ENCODE measurements at places on chromosomes 3 and 15.

DNA sequence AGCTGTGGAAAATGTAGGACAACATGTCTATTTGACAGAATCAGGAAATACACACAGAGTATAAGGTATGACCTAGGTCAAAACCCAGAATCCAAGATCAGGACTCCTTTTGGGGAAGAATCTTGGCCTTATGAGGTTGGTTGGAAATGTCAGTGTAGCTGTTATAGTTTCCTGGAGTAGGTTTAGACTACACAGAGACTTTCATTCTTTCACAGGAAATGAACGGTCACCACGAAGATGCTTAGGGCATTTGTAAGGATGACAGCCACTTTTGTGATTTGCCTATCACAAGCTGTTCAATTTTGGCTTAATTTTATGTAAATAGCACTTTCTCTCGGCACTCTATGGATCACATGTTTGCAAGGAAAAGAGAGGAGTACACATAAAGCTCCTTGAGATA lies 18.6 kb upstream of the ZBTB20 start:
- no peak for DNase-seq

DNA sequence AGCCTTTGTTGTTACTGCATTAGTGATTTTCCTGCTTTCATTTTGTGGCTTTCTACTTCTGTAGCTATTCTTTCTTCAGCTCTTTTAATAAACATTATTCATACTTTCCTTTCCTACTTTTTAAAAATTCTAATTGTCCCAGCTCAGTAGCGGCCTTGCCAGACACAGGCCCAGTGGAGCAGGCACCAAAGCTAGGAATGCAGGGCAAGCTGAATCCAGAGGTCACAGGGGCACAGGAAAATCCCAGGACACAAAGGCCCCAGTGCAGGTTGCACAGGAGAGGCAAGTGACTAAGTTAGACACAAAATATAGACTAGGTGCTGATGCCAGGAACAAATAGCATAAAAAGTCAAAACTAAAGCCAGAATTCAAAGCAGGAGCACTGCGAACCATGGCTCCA lies 49.0 kb upstream of the CCDC80 start:
- DNase-seq, result no peak

DNA sequence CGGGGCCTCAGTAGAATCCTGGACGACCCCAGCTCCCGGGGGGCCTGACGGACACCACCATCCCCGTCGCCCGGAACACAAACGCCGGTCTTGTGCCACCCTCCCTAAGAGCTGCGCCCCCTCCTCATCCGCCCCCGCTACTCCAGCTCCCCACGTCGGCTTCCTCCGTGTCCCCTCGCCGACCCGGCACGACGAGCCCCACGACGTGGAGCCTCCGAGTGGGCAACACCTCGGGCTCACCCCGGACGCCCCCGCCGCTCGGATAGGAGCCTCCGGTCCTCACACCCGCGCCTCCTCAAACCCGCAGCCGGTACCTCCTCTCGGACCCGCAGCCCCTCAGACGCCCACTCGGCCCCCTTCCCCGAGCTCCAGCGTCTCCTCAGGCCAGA lies 525 bp downstream of the NPTN start:
- DNase-seq, result no peak

- peak; percentile 51 for DNase-seq
These were observed 222.4 kb downstream of the CACNA2D3 start for GRCh38 chr3:54344601-54345231.

DNA sequence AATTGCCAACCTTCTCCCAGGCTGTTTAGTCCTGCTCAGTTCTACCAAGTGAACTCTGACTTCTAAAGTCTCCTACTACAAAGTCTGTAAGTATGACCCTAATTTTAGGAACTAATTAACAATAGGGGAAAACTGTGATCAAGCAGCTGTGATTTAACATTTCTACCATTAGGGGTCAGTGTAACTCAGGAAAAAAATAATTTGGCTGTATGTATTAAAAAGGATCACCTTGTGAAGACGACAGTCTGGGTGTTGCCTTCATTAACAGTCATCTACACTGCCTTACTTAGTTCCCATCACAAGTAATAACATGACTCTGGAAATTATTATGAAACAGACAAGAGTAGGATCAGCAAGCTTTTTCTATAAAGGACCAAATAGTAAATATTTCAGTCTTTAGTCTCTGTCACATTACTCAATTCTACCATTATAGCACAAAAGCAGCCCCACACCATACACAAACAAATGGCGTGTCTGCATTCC lies 4.2 kb upstream of the NPHP3 start:
- no peak for DNase-seq

DNA sequence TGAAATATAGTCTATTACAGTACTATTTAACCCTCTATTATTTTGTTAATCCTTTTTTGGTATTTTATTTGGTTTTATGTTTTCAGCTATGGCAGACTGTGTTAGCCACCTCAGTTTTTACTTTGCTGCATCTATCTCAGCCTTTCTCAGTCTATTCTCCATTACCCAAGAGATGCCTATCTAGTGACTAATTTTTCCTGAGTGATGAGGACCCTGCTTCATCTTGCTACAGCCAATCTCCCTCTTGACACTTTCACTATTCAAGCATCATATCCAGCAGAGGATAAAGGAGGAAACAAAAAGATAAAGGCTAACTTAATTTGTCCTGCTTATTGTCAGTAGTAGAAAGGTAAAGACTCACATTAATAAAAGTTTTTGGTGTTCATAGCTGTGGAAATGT lies 141.8 kb upstream of the NECTIN3 start:
- no peak for DNase-seq

- no peak for DNase-seq
These were observed 707.0 kb upstream of the GOLIM4 start for GRCh38 chr3:168802766-168803165.

DNA sequence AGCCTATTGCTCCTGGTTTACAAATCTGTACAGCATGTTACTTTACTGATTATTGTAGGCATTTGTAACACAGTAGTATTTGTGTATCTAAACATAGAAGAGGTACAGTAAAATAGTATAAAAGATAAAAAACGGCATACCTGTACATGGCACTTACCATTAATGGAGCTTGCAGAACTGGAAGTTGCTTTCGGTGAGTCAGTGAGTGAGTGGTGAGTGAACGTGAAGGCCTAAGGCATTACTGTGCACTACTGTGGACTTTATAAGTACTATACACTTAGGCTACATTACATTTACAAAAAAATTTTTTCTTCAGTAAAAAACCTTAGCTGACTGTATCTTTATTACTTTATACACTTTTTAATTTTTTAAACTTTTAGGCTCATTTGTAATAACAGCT lies 90.9 kb downstream of the RAP2B start:
- DNase-seq, result no peak

DNA sequence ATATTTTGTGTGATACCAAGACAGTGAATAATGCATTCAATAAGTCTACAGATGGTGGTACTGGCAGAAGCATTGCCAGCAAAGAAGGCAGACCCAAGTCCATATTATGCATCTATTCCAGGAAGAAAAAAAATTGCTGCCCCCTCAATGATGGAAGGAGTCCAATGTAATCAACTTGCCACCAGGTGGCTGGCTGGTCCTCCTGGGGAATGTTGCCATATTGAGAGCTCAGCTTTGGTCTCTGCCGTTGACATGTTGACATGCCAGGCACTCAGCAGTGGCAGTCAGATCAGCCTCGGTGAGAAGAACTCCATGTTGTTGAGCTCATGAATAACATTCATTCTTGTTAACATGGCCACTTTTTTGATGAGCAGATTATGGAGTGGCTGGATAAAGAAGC lies 298.5 kb downstream of the IGSF11 start:
- DNase-seq, result no peak

DNA sequence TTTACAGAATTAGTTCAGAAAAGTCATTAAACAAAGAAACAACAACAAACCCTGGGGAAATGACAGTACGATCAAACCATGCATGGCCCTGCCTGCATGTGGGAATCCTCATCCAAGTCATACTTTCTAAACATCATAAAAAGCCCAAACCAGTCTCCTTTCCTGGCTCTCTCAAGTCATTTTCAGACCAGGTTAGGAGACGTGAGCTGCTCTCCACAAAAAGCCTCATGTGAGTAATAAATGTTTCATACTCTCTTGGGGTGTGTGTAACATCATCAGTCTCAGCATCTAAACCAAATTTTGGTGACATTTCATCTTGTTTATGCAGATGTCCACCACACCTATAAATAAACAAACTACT lies 18.9 kb downstream of the GREM1 start:
- DNase-seq, result no peak

DNA sequence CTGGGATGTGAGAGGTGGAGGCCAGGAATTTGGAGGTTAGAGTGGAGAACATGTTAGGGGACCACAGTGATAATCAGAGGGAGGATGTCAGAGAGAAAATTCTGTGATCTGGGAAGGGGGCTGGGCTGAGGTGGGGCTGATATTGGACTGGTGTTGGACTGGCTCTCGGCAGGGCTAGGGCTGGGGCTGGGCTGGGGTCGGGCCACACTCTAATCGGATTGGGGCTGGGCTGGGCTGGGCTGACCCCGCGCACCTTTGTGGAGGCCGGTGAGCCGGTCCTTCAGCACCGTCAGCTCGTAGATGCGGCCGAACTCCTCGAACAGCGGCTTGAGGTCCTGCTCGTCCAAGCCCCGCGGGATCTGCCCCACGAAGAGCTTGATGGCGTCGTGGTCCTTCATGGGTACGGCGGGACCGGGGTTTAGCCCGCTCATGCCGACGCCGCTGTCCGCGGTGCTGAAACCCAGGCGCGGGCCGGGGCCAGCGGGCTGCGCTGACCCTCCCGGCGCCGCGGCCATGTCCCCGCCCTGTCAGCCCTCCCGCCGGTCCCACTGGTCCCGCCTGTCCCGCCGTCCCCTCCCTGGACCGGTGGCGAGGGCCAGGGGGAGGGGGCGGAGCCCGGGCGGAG lies 485 bp downstream of the CELF6 start:
- peak; percentile 93 for DNase-seq

GRCh38 chr3:28835249-28835648 lies 445.6 kb upstream of the RBMS3 start:
- DNase-seq, result no peak

DNA sequence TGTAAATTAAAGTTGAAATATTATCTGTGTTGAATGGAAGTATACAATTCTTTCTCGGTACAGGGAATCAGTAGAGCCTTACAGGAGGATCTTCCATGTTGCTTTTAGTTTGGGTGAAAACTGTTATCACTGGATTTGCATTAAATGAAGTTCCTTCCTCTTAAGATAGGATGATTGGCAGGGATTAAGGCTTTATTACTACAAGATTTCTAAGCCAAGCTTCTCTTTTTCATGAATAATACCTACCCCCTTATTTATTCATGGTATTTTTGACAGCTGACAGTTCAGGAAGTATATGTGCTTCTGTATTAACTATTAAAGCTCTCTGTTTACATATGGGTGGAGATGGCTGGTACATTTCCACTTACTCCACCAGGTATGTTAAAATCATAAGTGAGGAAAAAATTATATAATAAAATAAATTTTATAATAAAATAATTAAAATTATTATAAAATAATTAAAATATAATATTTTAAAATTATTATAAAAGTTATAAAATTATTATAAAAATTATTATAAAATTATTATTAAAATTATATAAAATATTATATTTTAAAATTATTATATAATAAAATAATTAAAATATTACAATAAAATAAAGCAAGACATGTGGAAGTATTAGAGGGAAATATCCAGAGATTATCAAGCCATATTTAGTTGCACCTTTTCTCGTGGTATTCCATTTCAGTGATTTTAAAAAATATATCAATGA lies 332.9 kb downstream of the ROBO2 start:
- DNase-seq, result no peak

DNA sequence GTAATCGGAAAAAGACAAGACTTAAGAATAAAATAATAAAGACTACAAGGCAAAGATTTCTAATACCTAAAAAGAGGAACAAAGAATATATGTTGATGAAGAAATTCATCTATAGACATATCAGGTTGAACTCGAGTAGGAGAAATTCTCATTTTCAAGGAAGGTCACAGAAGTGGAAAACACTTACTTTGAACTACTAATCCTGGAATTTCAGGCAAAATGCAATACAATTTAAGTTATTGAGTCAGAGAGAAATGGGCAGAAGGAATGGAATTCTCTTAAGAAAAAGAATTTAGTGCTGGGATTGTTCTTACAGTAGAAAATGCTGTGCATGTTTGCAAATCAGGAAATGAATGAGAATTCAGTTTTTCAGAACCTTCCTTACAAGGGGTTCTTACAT lies 135.9 kb upstream of the TGFBR2 start:
- DNase-seq, result no peak

- no peak for DNase-seq
These were observed 6.3 kb downstream of the ATP13A4 start for GRCh38 chr3:193548406-193548805.

DNA sequence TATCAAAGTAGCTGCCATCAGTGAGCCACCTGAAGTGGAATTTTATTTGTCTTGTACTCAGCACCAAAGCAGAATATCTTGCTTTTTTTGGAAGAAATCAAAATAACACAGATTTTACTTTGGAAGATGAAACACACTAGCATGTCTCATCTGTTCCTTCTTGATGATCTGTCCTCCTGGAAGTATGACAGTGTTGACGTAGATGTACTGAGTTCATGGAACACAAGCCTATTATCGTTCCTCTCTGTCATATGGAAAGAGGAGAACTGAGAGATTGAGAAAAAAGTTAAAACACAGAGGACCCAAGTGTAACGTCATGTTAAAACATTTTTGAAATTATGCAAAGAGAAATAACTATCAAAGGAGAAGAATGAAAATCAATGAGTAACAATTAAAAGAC lies 340.2 kb downstream of the ROBO2 start:
- DNase-seq, result no peak

Measured in H9 (cell line).